Tibial nerve (tissue), 4 donors: ENCODE measurements at places on chromosomes 3 and 15.

- no peak for DNase-seq
These were observed 68.4 kb upstream of the RAP2B start for GRCh38 chr3:153093629-153094028.

GRCh38 chr3:187213616-187214015, 16.3 kb downstream of the RTP1 start:
- DNase-seq: no peak

DNA sequence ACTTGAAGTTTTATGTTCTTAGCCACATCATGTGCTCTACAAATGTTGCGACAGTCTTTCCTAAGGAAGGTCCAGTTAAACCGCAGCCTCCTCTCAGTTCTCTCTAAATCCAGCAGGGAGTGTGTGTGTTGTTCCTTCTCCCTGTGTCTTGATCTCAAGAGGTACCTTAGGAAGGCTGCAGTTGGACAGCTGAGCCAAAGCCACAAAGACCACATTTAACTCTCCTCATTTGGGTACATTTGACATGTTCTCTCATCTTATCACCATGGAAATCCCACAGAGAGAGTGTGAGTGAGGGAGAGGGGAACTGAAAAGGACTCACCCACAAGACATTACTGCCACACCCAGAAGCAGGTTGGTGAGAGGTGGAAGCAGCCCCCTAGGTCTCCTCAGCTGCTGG, 79.5 kb downstream of the CD200R1L start:
- DNase-seq: peak; percentile 49

- no peak for DNase-seq
These were observed 12.5 kb downstream of the MAPK6 start for GRCh38 chr15:52031556-52031955.

GRCh38 chr15:35427091-35427490, 118.9 kb downstream of the DPH6 start:
- DNase-seq: no peak

DNA sequence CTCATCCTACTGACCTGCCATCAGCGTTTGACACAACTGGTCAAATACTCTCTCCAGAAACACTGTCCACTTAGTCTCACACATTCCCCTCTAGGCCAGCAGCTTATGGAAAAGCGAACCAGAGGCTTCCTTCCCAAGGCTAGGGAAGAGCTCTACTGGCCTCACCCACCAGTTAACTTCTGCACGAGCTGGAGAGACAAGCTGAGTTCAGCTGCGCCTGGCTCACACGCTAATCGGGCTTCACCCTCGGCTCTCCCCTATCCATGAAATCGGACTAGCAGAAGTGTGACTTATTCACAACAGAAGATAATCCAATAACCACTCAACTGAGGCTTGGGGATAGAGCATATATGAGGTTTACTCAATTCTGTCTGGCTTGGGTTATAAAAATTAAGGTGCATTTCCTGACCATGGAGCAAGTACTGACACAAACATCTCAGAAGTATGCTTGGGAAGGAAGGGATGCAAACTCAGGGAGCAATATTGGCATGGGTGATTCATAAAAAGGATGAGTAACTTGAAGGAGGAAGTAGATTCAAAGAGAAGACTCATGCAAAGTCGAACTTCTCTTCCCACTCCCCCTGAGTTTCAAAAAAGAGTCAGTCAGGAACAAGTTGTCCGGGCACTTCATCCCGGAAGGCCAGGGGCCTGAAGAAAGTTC, 73.1 kb downstream of the XXYLT1 start:
- no peak for DNase-seq

- DNase-seq: no peak
These were observed 27.4 kb upstream of the GOLM2 start for GRCh38 chr15:44261007-44261706.

- DNase-seq: no peak
These were observed 159.4 kb downstream of the ZIC4 start for GRCh38 chr3:147246906-147247305.

- no peak for DNase-seq
These were observed 75.9 kb downstream of the ZBTB20 start for GRCh38 chr3:115071166-115071565.

DNA sequence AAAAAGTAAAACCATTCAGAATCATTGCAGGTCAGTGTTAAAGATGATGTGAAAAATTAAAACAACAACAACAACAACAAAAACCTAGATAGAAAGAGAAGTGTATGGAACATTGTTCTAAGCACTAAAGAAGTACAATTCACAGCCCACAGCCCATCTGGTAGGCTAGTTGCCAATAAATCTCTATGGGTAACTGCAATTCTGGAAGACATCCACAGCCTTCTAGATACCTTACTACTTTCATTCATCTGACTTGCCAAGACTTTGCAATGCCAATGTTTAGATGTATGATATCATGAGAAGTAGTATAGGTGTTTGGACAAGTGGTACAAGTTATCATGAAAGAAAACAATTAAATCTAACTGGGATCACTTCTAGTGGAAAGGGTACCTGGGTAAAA, 198.6 kb downstream of the VGLL3 start:
- DNase-seq: no peak
